ENCODE measurements at places on chromosomes 5 and 9.

DNA sequence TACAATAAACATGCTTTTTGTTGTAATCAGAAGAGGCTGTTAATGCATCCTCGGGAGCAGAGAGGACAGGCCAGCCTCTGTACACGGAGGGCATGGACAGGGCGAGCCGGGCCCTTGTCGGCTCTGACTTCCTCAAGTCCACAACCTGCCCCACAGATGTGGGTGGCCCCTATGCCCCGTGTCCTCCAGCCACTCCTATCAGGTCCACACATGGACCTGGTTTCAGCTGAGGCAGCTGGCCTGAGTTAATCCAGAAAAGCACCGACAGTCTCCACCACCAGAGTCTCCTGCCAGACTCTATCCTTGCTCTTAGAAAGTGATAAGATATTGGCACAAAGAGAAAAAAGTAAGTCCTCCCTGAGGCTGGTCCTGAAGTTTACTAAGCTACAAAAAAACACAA is 52.4 kb upstream of the PHYKPL start:
- no peak for DNase-seq

- DNase-seq = no peak
These were observed 1.7 kb upstream of the ITK start for GRCh38 chr5:157178966-157179365.

GRCh38 chr9:121808781-121809180 is 157.3 kb downstream of the DAB2IP start:
- no peak for DNase-seq

DNA sequence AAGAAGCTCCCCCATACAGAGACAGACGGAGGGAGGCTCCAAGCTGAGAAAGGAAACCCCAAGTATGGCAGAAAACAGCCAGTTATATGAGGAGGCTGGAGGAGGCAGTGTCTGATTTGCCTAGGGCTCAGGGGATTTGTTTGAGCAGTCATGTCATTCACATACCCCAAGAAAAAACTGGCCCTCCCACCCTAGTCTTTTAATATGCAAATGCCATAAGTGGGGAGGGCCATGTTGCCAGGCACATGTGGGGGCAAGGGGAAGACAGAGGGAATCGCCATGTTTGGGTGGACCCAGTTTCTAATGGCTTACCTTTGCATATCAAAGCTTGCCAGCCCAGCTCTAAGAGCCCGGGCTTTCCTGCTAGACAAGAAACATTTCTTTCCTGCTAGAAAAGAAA is 1163.8 kb downstream of the TAF11L14 start:
- DNase-seq = no peak

DNA sequence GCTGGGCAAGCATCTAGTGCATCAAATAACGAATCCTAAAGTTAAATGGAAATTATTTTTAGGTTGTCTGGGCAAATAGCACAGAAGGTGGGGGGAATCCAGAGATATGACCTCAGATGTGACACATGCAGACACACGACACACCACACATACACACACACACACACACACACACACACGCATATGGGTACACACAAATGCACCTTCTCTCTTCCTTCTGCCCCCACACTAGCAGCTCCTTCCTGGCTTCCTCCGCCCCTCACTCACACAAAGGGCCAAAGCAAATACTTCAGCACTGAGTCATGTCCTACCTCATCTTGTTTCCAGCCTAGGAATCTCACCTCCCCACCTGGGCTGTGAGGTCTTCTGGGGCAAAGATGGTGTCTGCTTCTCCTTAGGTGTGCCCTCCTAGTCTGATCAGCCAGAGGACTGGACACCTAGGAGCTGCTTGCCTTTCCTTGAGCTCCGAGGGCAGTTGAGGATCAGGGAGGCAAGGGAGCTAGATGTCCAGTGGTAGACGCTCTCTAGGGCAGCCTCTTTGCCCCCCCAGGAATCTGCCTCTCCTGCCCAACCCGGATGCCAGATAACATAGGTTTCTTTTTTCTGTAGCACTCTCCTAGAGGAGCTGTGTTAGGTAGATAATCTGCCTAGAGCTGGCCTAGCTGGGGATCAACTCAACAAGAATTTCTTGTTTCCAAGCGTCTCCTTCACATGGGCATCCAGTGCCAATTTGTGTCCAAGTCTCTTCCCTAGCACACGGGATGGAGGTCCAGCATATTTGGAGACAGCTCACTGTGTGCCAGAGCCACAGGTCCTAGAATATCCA is 14.3 kb upstream of the JADE2 start:
- DNase-seq = peak; percentile 93
